ENCODE measurements at places on chromosomes 1 and 21.

DNA sequence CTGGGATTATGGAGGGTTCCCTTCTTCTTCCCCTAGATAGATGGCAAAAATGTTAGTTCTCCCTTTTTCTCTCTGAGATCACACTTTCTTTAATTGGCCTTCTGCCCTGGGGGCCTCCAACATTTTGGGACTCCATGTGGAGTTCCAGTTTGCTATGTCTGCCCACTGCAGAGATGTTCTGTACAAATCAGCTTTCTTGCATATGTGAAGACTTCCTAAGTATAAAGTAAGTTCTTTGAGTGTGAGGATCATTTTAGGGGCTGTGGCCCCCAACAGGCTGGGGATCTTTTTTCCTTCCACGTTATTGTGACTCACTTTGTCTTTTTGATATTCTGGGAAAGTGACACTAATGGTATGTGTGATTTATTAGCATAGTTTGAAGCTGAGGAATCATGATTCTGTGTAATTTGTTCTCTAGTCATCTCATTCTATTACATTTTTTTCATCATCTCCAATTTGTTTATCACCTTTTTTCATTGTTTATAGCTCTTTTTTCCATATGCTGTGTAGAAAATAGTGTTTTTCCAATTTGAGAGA is 48.2 kb downstream of the HHAT start:
- no peak for DNase-seq

DNA sequence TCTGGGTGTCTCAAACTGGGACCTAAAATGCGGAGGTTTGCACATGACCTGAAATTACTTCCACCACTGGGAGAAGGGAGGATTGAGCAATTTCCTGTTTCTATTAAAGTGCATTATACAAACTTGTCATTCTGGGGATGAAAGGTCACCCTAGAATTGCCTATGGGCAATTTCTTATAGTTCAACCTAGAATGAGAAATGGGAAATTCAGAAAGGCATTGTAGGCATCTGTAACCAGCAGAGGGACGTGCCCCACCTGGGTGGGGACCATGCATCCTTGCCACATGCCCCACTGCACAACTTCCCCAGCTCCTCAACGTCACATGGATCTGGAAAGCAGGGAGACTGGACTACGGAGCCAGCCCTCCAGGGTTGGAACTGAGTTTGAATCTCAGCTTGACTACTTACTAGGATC is 47.0 kb downstream of the MRPL39 start:
- DNase-seq, result no peak

DNA sequence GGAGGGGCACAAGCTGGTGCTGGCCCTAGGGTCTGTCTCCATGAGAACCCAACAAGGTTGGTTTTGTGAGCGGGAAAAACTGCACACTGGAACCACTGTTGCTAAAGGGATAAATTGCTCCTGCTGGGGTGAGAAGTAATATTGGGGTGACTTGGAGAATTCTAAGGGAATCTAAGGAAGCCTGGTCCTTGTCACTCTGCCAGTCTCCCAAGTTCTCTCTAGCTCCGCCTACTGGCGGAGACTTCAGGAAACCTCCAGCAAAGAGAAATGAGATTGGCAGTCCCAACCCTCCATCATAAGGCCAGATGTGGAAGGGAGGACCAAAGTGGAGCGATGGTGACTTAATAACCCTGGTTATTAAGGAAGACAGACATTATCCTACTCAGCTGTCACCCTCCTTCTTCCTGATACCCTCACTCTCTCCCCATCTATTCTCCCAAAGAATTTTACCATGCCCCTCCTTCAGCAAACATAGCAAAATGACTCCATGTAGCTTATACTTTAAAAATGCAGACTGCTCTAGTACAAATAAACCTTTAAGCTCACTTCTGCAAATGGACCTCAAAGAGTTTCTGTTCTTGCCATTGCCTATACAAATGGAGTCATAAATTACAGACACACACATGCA is 2.7 kb downstream of the LCE1F start:
- no peak for DNase-seq

- no peak for DNase-seq
Observed at GRCh38 chr1:86640161-86640670, 64.2 kb upstream of the SH3GLB1 start.

DNA sequence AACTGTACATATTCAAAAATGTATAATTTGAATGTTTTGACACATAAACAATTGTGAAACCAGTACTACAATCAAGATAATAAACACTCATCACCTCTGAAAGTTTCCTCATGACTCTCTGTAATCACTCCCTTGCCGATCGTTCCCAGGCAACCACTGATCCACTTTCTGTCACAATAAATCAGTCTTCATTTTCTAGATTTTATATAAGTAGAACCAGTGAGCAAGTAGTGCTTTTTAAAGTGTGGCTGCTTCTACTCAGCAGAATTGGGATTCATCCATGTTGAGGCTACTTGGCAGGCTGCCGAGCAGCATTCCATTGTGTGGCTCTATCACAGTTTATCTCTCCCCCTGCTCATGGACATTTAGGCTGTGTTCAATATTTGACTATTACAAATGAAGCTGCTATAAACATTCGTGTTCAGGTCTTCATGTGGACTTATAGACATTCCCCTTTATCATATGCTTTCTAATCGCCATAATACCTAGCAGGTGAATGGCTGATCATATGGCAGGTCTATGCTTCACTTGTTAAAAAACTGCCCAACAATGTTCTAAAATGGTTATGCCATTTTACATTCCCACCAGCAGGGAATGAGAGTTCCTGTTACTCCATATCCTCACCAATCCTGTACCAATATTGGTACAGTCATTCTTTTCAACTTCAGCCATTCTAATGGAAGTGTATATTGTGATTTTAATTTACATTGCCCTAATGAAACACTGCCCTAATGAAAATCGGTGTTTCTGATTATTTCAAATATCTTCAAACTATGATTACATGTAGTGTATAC is 20.5 kb downstream of the TEX38 start:
- no peak for DNase-seq

DNA sequence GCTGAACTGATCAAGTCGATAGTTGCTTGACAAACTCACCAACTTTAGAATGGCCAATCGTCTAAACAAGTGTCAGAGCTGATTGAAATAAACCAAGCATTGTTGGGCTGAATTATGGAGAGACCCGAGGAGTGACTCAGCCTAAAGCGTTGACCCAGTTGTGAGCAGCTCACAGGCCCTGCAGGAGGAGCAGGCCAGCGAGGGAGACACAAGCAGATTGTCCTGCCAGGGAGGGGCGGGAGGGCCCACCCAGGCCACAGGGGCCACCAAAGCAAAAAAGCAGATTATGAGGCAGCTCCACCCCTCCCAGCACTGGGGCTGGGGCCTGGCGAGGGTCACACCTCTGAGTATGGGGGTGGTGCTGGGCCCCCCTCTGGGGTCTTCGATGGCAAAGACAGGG is 10.1 kb upstream of the MATN1 start:
- no peak for DNase-seq

- DNase-seq, result no peak
Observed at GRCh38 chr21:42641311-42642218, 11.9 kb upstream of the PDE9A start.

DNA sequence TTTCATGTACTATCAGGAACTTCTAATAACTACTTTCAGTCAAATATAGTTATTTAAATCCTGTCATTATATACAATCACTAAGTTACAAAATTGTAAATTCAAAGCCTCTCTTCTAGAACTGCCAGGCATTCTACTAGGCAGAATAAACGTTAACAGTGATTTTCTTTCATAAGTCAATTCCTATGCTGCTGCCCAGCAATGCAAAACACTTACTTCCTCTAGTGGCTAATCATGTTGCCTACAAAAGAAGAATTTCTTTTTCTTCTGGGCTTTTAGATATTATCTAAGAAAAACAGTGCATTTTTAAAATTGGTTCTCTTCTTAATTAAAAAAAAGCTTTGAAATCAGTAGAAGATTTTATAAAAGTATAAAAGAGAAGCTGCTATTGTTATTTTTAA is 509.8 kb upstream of the ADAMTS5 start:
- no peak for DNase-seq

GRCh38 chr1:67404212-67404620 is 26.0 kb downstream of the SERBP1 start:
- no peak for DNase-seq

- no peak for DNase-seq
Observed at GRCh38 chr1:65069011-65069565, 78.9 kb upstream of the AK4 start.

- no peak for DNase-seq
Observed at GRCh38 chr21:46489162-46489663, 30.5 kb downstream of the DIP2A start.

DNA sequence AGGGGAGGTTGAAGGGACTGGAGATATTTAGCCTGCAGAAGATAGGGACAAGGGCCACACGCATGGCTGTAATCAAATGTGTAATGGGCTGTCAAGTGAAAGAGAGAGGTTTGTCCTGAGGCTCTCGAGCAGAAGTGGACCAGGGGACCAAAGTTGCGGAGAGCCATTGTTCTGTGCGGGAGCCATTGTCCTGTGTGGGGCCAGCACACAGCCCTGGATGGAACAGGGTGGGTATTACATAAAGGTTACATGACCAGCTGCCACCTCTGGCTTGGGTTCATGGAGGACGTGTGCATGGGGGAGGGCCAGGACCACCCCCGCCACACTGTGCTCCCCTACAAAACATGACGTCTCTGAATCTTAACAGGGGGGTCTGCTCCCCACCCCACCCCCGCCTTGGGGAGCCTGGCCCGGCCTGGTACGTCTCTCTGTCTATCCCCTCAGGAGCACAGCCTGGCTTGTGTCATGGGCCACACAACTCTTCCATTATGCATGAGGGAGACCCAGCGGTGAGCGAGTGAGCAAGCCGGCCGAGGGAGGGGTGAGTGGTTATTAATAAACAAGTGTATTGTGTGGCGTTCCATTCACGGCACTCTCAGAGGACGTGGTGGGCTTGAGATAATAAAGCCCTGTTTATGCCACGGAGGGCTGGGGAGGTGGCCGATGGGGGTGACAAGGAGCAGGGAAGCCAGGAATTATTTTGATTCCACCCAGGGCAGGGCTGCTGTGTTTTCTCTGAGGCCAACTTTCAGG is at the start of gene NFASC:
Gene NFASC (plus strand): TSS at position 703 of the 753 bp plus-strand sequence. CDS start 73,454 bp downstream, outside the sequence.
- DNase-seq, result no peak

GRCh38 chr1:245797592-245798348 is 643.0 kb downstream of the KIF26B start:
- DNase-seq, result no peak

DNA sequence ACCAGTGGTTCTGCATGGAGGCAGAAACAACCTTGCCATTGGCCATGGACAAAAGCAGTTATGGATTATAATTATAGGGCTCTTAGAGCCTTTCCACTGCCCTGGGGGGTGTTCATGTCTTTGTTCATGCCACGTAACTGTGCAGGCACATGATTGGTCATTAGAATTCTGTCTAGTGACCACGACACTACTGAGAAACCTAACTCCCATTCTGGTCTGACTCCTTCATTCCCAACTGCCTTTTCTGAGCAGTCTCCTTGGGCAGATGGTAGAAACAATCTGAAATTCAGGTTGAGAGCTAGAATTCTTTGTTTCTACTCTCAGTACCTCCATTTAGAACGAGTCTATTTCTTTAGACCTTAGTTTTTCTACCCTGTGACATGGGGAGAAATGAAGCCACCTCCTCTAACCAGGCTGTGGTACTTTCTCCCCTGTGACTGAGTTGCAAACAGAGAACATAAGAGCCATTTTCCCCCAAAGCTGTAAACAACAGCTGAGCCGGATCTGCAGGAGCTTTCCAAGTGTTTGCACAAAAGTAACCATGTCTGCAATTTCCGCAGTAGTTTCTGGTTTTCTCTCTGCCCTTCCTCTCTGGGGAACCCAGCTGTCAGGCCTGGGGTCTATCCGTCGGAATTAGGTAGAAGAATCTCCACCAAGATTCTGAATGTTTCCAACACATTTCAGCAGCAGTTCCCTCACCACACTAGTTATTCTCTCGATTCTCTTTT is 37.7 kb upstream of the IPO9 start:
- DNase-seq, result no peak

GRCh38 chr21:42614396-42614795 is 39.0 kb upstream of the PDE9A start:
- DNase-seq, result no peak

DNA sequence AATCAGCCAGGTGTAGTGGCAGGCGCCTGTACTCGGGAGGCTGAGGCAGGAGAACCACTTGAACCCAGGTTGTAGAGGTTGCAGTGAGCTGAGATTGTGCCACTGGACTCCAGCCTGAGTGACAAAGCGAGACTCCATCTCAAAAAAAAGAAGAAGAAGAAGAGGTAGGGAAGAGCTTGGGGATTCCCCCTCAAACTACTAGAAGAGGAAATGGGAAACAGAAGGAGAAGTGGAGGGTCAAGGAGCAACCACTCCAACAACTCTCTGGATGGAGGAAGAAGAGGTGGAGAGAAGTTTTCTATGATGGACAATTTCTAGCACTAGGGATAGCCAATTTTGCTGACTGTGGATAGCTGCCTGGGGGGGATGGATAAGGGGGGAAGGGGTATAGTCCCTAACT is 14.9 kb upstream of the SLAMF9 start:
- DNase-seq, result no peak

GRCh38 chr1:162172311-162173102 is 103.0 kb downstream of the NOS1AP start:
- DNase-seq, result no peak

DNA sequence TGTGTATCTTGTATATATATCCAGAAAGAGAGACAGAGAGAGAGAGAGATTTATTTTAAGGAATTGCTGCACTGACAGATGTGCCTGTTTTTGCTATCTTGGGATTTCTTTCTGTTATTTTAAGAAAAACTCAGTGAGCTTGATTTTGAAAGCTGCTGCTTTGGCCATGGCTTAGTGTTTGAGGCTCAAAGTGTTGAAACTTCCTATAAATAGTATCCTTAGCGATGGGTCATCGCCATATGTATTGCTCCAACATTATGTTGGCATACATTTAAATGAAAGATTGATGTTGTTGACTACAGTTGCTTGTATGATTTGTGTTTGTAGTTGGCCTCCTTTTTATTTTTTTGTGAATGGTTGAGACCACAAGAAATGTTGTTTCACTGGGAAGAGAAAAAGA is 29.0 kb upstream of the NTPCR start:
- DNase-seq, result no peak

DNA sequence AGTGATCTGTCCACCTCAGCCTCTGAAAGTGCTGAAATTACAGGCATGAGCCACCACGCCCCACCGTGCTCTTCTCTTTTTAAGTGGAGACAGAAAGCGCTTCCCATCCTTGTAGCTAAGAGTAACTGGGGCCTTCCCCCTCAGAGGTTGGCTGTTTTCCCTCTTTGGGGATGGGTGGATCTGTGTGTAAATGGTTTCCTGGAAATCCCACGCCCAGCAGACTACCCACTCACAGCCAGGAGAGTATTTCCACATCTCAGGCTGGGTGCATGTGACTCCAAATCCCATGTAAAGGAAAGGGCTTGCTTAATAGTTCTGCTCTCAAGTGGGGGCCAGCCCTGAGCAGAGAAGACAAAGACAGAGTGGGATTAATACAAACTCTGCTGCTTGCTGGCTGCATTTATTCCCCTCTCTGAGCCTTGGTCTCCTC is 19.6 kb upstream of the TCEA3 start:
- DNase-seq, result no peak
